ENCODE measurements at places on chromosomes 12 and 14.
A peak's percentile ranks its signal among the peaks of the same experiment; 100 is the strongest.

GRCh38 chr14:74019408-74020137 is 424 bp downstream of the BBOF1 start:
- DNase-seq = no peak

- no peak for DNase-seq
These were observed 6.5 kb downstream of the AKT1 start for GRCh38 chr14:104788873-104789663.

GRCh38 chr12:28218875-28219274 is 28.6 kb downstream of the CCDC91 start:
- DNase-seq = no peak

DNA sequence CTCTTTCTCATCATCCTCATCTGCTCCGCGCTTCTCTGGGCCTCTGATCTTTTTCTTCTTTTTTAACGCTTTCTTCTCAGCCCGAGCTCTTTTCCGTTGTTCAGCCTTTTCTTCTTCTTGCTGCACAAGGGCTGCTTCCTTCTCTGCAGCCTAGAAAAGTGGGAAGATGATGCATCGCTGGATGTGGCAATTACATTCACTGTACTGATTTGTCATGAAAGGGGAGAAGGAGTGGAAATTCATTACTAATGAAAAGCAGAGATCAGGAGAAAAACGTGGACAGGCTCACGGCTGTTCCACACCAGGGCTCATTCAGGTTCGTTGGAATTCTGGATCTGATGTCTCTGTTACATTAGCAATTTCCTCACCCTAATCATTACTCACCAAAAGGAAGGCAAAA is 15.1 kb downstream of the FICD start:
- no peak for DNase-seq

DNA sequence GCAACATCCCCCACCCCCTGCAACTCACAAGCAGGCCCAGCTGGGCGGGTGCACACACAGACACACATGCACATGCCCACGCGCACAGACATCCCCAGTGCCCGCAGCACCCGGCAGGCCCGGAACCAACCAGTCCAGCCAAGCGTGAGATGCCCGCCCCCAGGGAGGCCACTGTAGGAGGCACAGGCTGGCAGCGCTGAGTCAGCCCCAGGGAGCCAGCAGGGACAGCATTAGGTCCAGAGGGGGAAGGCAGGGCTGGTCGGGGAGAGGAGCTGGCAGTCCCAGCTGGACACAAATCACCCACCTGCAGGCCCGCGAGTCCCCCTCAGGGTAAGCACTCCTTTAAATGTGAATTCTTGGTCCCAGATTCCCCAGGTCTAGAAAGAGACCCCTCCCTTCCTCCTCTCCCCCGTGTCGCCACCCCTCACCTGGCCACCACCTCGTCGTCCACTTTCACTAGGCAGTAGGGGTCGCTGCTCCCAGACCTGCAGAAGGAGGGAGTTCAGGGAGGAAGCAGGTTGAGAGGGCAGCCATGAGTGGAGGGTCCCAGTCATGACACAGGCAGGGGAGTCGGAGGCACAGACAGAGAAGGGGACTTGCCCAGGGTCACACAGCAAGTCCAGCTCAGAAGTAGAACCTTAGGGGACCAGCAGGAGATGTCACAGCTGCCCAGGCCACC is 5.0 kb downstream of the RASAL1 start:
- DNase-seq = no peak

- no peak for DNase-seq
These were observed 9.8 kb upstream of the RIMKLB start for GRCh38 chr12:8687846-8688601.

- DNase-seq = no peak
These were observed 6.5 kb downstream of the TMEM253 start for GRCh38 chr14:21107283-21107800.

GRCh38 chr14:43135877-43136411 is 1371.1 kb downstream of the FSCB start:
- no peak for DNase-seq

DNA sequence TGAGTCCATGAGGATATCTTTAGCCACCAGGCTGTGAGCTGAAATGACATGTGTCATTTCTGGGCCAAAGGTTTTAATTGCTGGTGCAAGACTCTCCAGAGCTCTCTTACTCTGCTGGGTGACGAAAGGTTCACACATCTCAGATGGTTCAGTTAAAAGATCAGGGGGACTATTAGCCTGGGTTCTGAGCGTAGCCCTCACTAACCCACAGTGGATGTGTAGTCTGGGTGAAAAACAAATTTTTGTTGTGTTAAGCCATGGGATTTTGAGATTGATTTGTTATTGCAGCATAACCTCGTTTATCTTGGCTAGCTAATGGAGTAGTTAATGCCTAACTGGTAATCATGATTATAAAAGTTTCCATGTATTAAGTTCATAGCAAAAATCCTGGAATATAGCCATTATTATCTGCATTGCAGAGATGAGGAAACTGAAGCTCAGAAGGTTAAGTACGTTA is 251.5 kb downstream of the RMST start:
- no peak for DNase-seq

- no peak for DNase-seq
These were observed 89.2 kb downstream of the KCNK10 start for GRCh38 chr14:88233915-88234314.

DNA sequence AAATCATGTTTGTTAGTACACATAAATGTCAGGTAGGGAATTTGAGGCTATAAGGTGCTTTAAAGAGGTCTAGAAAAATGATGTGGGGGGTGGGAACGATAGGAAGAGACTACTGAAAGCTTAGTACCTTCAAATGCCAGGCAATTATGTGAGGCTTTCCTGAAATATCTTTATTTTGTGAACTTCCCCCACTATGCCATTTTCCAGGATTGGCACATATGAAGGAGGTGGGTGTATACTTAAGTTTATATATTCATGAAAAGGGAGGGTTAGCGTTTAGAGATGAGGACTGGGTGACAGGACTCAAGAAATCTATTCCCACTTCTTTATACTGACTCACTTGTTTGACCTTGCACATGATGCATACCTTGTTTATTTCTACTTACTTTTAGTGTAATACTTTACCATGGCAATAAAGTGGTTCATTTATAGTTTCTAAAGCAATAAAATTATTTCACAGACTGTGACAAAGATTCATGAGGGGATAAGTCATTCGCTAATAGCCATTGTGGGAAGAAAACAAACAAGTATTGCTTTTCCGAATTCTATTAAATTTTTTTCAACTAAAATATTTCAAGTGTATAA is 77.1 kb downstream of the PLEKHA5 start:
- DNase-seq = no peak

DNA sequence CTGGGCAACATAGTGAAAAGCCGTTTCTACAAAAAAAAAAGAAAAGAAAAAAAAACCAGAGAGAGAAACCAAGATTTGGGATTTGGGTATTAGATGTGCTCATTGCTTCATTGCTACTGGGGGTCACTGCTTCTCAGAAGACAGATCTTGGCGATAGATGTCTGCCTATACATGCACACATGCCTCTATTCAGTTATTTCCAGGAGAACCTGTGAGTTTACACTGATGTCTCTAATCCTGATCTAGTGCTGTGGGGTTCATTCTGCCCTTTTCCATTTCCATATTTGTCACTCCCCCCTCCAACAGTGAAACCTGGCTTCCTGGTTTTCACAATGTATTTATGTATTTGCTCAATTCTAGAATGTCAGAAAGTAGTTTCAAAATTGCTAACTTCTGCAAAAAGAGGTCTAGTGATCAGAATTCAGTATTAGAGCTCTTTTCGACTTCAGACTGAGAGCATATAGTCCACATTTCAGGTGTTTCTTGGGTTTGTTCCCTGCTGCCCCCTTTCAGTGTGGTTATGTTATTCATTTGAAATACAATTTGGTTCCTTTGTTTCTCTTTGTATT is 111.0 kb downstream of the SLC25A47 start:
- no peak for DNase-seq

DNA sequence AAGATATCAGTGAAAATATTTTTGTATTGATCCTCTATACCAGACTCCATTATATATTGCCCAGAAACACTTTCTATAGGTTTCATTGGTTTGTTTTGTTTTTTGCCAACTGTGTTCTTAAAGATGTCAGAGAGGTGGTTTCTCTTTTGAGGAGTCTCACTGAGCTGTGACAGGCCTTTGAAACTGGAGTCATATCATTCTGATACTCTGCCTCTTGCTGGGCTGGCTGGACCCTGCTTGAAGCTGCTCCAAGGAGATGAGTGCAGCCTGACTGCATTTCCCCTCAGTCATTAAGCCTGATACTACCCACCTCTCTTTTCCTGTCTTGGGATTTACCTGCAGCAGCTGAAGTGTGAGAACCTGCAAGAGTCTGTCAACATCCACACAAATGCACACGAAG is 16.4 kb upstream of the TAS2R30 start:
- DNase-seq = no peak

DNA sequence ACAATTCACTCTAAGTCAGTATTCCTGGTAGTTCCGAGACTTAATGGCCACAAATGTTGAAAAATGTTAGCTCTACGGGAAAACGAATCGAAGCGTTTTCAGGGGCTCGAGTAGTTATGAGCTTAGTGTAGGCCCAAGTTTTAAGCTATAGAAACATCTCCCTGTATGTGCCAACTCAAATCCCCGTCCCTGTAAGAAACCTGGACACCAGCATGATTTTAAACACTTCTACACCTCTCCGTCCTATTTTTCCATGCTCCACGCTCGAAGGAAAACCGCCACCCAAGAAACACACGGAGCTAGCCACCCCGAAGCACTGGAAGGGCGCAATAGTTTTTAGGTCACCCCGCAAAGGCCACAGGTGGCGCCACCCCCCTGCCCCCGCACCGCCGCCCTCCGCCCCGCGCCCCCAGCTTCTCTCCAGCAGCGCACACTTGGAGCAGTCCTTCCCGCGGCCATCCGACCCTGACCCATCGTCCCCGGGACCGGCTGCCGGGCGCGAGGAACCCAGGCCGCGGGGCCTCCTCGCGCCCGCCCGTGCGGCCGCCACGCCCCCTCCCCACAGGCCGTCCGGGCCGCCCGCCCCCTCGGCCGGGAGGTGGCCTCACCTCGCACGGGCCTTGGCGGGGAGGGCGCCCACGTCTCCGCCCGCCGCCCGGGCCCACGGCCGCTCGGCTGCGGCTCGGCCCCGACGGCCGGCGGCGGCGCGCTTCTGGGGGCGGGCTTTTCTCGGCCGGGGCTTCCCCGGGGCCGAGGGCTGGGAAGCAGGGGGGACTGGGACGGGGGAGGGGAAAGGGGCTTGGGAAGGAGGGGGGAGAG is 522 bp downstream of the R3HDM2 start:
- DNase-seq = peak; percentile 70

- DNase-seq = no peak
These were observed 40.6 kb upstream of the EML1 start for GRCh38 chr14:99752486-99753121.

- no peak for DNase-seq
These were observed 41.7 kb upstream of the RAP1B start for GRCh38 chr12:68568922-68569569.

DNA sequence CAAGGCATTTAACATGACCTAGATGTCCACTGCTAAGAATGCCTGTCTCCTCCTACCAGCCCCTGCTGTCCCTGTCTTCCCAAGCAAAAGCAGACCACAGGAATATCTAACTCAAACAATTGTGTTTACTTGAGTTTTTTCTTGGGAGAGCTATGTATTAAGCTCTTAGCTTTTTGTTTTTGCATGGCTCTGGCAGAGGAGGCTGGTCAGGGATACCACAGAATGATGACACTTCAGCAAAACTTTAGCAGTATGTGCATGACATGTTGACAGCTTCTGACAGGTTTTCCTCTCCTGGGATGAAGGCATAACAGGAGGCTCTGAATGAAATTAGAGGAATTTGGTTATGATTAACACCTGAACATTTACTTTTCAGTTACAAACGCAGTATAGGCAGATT is 6.9 kb downstream of the TMBIM6 start:
- no peak for DNase-seq

- DNase-seq = no peak
These were observed 94.7 kb upstream of the DDHD1 start for GRCh38 chr14:53247596-53248370.

- no peak for DNase-seq
These were observed 242.1 kb downstream of the ADGRD1 start for GRCh38 chr12:131195796-131196195.

DNA sequence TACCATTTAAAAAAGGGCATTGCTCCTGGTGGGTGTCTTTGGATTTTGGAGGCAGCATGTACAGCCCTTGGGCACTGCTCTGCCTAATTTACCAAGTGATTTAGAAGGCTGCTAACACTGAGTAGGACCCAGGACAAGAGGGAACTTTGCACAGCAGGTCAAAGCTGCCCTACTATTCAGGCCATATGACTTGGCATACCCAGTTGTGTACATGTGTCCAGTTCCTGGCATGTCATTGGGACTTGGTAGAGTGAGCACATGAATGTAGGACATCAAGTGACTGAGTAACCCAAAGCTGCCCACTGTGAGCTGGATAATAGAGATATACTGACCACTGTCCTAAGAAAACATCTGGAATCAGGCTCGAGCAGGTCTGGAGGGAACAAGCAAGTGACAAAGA is 15.7 kb downstream of the CDKL1 start:
- no peak for DNase-seq

- no peak for DNase-seq
These were observed 34.3 kb upstream of the GAS2L3 start for GRCh38 chr12:100539202-100539601.

GRCh38 chr14:65476942-65477318 is 64.4 kb downstream of the FUT8 start:
- DNase-seq = no peak

DNA sequence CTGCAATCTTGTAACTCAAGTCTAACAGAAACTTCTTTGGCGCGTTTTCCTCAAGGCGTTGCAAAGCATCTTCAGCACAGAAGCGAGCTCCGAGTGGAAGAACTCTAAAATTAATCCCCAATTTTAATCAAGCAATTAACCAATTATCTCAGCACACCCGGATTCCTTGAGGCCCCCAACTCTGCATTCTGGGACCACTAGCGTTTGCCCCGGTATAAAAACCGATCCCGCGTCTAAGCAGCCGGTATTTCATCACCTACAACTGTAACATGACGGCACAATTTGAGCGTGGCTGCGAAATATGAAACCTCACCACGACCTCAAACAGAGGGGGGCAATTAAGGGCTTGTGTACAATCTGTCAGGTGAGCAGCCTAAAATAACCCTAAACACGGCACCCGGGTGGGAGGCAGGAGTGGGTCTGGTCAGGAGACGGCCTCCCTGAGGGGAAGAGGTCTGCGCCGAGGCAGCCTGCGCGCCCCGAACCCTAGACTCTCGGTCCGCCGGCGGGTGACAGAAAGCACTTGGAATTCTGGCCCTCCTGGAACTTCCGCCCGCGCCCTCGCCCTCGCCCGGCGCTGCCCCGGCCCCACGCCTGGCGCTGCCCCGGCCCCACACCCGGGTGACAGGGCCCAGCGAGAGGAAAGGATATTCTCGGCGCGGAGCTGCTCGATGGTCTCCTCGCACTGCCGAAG is 594 bp downstream of the ZCCHC8 start:
- peak; percentile 63 for DNase-seq

Data from stimulated activated naive CD8-positive, alpha-beta T cell treated with anti-CD3 and anti-CD28 coated beads, Interleukin-15, amount 100 ng/mL, for 72 hours (primary cell).